ENCODE measurements at places on chromosomes 12 and 14.

- DNase-seq: no peak
These were observed 12.0 kb downstream of the GNG2 start for GRCh38 chr14:51872396-51872795.

DNA sequence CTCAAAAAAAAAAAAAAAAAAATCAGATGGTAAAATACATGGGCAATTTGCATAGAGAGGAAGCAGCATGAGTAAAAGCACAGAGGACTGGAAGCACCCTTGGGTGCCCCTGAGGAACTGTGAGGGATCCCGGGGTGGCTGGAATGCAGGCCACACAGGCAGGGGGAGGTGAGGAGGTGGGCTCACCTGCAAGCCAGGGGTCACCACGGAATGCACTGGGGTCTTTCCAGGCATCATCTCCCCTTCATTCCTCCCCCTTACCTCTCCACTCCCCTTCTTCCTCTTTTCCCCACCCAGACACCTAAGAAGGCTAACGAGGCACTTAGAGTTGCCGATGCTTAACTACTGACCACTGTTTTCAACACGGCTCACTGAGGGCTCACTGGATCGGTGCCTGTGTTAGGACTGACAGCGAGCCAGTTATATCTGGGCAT is 14.4 kb upstream of the HIP1R start:
- no peak for DNase-seq

- no peak for DNase-seq
These were observed 1044.3 kb downstream of the BCL11B start for GRCh38 chr14:98227727-98228111.

- DNase-seq: no peak
These were observed 158.0 kb downstream of the RAD51B start for GRCh38 chr14:67977434-67978034.

GRCh38 chr12:120228291-120229070 is 27.6 kb upstream of the RPLP0 start:
- peak; percentile 87 for DNase-seq

GRCh38 chr14:103206836-103207387 is 83.7 kb downstream of the TNFAIP2 start:
- DNase-seq: no peak

DNA sequence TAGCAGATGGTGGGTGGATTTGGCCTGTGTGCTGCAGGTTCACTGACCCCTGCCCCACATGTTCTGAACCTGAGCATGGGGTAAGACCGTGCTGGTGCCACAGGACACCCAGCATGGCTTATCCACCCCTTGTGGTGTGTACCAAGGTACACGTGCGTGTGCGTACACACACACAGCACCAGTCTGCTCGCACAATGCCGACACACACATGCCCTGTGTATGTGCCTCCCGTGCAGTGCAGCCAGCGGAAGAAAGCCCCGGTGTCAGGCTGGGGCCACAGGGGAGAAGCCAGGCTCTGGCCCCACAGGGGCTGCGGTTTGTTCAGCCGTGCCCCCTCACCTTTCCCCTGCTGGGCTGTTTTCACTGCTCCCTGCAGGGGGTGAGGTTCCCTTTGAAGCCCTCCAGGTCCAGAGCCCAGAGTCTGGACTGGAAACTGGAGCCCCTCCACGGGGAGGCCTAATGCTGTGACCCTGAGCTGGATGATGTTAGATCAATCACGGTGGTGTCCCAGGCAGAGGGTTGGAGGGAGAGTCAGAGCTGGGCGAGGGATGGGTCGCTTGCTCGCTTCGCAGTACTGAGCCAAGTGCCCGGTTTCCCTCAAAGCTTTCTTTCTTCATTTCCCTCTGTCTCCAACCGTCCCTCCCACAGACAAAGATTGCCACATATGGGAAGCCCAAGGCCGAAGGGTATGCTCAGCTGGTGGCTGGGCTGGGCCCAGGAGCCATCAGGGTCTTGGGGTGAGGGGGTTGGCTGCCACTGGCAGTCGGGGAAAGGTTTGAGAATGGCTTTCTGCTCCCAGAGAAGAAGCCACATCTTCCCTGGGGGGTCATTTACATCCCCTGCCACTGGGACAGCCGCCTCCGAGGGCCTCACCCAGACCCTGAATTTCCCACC is 6.2 kb downstream of the DTX1 start:
- no peak for DNase-seq

DNA sequence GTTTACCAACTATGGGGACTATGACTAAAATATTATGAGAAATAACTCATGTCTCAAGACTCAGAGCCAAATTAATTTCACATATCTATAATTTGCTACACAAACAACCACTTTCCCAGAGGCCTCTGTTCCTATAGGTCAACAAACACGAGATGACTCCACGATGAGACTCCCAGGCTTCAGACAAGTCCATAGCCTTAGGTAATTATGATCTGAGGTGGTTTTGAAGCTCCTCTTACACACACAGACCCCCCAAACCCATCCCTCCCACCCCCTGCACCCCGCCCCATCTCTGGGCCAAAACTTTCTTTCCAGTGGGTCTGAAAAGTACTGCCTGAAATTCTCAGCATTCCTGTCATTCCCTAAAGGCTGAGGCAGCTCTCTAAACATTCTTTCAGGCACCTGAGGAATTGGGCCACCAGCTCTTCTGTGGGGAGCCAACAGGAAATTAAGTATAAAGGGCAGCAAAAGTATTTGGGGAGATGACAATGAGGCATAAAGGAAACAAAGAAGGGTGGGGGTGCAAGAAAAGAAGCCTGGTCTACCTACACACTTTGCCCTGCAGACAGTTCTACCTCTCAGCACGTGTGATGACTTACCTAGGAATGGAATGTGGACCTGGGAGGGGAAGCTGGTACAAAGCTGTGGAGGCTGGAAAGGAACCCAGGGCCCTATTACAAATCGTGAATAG is 143.6 kb downstream of the PAWR start:
- no peak for DNase-seq

GRCh38 chr14:56733396-56733795 is 76.9 kb downstream of the OTX2 start:
- DNase-seq: no peak

DNA sequence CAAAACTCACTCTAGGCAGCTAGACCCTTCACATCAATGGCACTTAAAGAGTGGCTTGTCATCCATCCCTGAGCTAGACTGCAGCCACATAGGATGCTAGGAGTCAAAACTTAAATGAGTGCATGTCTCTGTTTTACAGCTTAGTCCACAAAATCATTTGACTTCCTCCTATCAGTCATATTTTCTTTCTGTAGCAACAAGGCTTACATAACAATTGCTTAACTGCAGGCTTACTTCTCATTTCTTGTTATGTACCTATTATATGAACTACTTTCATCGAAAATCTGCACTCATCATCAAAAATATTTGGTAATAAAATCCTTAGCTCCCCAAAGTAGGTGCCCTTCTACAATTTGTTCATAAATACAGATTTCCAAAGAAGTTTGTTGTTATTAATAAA is 30.1 kb downstream of the CLEC1A start:
- DNase-seq: no peak

GRCh38 chr12:45619736-45620135 is 109.8 kb upstream of the ARID2 start:
- no peak for DNase-seq

DNA sequence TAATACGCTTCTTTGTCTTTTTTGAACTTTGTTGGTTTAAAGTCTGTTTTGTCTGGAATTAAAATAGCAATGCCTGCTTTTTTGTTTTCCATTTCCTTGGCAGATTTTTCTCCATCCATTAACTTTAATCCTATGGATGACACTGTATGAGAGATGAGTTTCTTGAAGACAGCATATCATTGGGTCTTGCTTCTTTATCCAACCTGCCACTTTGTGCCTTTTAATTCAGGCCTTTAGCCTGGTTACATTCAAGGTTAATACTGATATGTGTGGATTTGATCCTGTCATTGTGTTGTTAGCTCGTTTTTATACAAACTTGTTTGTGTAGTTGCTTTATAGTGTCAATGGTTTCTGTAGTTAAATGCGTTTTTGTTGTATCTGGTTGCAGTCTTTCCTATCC is 168.0 kb downstream of the NTS start:
- DNase-seq: no peak
